Kidney epithelial cell (primary cell): ENCODE measurements at places on chromosomes 3 and 15.

DNA sequence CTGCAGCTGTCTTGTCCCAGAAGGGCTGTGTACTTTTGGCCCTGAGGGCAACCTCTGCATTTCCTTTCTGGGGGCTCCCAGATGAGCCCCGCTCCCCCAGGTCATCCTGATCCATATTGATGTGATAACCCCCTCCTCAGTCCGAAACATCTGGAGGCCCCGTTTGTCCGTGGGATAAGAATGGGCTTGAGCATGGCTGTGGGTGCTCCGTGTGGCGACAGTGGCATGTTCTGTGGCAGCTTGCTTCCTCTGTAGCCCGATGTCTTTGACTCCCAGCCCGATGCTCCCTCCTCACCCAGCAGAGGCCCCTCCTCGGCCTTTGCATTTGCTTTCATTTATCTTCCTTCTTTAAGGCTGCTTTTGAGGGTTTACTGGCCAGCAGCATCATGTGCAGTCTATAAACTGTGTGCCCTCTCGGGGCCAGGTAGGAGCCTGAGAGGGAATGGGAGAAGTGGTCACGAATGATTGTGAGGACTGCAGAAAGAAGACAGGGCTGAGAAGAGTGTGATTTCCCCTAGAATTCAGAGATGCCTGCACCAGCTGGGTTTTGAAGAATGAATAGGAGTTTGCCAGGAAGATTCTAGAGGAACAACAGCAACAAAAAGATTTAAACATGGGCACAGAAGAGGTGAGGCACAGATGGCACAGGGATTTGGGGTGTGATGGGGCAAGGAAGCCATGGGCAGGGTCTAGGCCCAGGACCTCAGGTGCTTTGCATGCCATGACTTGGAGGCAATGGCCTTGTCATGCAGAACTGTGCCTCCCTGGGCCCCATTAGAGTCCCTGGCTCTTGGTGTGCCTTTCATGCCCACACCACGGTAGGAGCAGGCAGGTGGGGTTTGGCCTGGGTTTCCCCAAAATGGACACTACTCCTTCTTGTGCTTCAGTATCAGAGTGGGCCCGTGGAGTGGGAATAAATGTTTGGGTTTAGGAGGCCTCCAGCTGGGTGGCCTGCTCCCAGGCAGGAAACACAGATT, 34.2 kb downstream of the APBA2 start:
- no peak for DNase-seq

DNA sequence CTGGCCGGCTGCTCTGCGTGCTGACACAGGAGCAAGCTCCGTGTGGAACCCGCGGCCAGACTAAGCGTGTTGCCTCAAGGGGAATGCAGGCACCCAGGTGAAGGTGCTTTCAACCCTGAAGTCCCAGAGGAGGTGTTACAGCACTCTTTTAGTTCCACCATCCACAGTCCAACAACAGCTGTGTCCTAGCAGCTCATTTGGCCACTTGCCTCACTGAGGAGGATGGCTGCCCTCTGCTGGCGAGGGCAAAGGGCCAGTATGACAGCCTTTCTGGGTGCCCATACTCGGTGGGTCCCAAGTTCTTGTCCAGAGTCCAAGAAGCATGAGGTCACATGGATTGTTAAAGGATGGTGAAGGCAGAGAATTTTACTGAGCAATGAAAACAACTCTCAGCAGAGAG, 87.8 kb downstream of the C3orf85 start:
- no peak for DNase-seq

- no peak for DNase-seq
Observed at GRCh38 chr3:157174290-157174648, 14.3 kb upstream of the CCNL1 start.

DNA sequence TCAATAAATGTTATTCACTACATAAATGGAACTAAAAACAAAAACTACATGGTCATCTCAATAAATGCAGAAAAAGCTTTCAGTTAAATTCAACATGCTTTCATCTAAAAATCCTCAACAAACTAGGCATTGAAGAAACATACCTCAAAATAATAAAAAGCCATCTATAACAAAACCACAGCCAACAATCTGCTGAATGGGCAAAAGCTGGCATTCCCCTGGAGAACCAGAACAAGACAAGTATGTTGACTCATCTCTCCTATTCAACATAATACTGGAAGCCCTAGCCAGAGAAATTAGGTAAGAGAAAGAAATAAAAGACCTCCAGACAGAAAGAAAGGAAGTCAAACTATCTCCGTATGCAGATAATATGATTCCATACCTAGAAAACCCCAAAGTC, 759.9 kb downstream of the EPHA3 start:
- DNase-seq: no peak

GRCh38 chr3:185632996-185633395, 46.9 kb downstream of the SENP2 start:
- DNase-seq: no peak

GRCh38 chr3:29531644-29532043, 250.8 kb downstream of the RBMS3 start:
- DNase-seq: no peak
